ENCODE measurements at places on chromosomes 3 and 15. TPM values are rescaled to one million over a fixed set of nuclear protein-coding genes. Genes with fewer than 3 reads are reported as not detected.

TNNC1 gene
- total RNA-seq, result 1.3 TPM

CCR4 gene
- total RNA-seq, result not detected

TRIM42 gene
- total RNA-seq, result not detected

CNTN3 gene
- 3.6 TPM for total RNA-seq

APPL1 gene
- 46.2 TPM for total RNA-seq

KNL1 gene
- 32.5 TPM for total RNA-seq

MME gene
- total RNA-seq, result 19.4 TPM

IL20RB gene
- 0.56 TPM for total RNA-seq

SCAMP5 gene
- 0.36 TPM for total RNA-seq

LMAN1L gene
- total RNA-seq, result not detected

COLQ gene
- total RNA-seq, result 0.18 TPM

MESD gene
- 10.0 TPM for total RNA-seq

DTX3L gene
- total RNA-seq, result 7.9 TPM

PLAAT1 gene
- total RNA-seq, result 0.54 TPM

WDR76 gene
- total RNA-seq, result 25.8 TPM

REC114 gene
- total RNA-seq, result not detected

SH3GL3 gene
- not detected for total RNA-seq

EIF5A2 gene
- 7.7 TPM for total RNA-seq
